ENCODE measurements at places on chromosomes 6 and 20.

GRCh38 chr6:22164236-22164635 is 132.6 kb downstream of the PRL start:
- no peak for DNase-seq

DNA sequence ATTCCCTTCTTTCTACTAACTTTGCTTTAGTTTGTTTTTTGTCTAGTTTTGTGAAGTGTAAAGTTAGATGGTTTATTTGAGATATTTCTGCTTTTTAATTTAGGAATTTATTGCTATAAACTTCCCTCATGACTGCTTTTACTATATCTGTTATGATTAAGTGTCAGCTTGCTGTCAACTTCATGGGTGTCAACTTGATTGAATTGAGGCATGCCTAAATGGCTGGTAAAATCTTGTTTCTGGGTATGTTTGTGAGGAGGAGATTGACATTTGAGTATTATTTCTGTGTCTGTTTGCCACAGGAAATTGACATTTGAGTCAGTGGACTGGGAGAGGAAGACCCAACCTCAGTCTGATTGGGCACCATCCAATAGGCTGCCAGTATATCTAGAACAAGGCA is 1147.0 kb upstream of the EYS start:
- DNase-seq, result no peak

- no peak for DNase-seq
Measured at GRCh38 chr20:7275645-7276237, 508.3 kb downstream of the BMP2 start.

GRCh38 chr6:154039231-154039842 is at the start of gene OPRM1:
Gene OPRM1, plus strand, starts transcription at chr6:154039240. Its CDS starts 305 bp downstream, at chr6:154039545.
- DNase-seq, result no peak

DNA sequence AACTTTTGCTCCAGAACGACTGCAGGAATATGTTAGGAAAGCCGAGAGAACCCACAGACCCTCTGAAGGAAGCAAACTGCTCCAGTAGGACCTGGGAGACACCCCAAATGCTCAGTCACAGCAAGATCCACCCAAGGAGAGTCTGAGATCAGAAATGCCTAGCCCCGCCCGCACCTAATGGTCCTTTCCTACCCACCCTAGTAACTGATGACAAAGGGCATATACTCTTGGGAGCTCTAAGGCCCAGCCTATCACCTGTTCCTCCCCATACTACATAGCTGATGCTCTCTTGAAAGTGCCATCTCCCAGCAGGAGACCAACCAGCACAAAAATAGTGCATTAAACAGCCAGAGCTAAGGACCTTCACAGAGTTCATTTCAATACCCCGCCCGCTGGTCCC is 67.6 kb downstream of the CD2AP start:
- no peak for DNase-seq

DNA sequence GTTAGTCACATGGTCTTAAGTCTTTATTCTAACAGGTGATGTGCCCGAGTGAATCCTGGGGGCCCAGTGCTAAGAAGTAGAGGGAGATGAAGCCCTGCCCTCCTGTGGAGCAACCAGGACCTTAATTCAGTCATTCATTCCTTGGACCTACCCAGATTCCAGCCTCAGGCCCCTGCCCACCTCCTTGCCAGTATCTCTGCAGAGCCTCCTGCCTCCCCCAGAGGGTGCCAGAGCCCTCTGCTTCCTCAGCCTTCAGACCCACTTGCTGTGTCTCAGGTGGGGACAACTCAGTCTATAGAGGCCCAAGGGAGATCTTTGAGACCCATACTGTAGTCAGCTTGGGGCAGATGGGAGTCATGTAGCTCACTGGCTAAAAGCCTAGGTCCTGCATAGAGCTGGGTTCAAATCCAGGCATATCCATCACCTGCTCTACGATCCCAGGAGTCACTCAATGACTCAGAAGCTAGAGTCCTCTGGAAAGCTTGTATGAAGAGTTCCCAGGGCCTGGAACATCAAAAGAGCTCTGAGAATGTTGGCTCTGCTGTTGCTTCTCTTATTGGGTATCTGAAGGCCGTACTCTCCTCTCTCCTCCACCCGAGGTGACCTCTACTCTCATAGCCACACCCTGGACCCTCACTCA is 3.9 kb upstream of the SIGLEC1 start:
- no peak for DNase-seq

DNA sequence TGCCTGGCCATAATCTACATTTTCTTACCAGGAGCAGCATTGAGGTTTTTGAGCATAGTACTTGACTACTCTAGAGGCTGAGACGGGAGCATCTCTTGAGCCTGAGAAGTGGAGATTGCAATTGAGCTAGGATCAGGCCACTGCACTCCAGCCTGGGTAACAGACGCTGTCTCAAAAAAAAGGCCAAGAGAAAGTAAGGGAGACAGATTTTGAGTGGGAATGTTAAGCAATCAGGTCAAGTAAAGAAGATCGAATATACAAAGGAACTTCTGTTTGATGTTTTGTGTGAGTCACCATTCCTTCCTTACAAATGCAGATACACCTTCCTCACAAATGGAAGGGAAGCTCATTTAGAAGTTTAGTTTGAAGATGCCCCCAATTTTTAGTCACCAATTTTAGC is 4.4 kb downstream of the PNRC1 start:
- DNase-seq, result no peak

DNA sequence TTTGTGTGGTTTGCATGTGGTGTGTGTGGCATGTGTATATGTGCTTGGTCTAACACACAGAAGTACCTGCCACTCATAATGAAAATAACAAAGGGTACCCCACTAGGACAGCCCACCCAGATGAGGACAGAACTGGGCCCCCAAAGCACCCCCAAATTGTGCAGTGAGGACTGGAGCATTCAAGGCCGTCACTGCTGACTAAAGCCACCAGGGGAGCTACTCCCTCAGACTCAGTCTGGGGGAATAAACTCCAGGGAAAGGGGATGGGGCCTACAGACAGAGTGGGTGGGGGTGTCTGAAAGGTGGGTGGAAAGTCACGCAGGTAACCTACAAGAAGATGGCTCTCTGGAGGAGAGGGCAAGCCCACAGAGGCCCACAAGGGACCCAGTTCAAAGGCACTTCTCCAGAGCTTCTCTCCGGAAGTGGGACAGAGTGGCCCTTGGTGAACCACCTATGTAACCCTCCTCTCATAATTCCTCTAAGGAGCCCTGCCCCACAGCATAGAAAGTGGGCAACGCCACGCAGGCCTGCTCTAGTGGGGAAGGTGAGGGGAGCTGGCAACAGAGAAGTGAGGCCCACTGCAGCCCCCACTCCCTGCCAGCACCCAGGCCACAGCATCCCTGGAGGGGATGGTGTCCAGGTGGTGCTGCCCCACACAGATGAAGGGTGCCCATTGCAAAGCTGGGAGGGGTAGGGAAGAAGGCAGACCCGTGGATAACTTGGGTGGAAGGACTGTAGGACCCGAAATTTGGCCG is 122.8 kb upstream of the MAFB start:
- DNase-seq, result no peak

GRCh38 chr20:11182720-11183119 is 508.9 kb upstream of the JAG1 start:
- no peak for DNase-seq

DNA sequence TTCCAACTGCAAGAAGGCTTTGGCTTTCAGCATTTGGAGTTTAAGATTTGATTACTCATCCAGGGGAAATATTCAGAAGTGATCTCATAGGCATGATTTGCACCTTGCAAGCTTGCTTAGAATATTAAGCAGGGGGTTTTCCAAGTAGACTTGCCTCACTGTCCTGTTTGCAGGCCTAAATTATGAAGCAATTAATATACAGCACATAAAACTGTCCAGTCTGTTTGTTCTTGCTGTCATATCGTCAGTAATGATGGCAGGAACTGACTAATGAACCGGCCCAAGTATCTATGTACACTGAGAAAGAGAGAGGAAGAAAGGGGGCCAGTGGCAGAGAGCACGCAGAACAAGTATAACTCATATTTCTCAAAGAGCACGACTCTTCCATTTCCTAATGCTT is 212.5 kb upstream of the SUPT3H start:
- DNase-seq, result no peak

- DNase-seq, result no peak
Measured at GRCh38 chr6:158631678-158632537, 12.6 kb downstream of the DYNLT1 start.

GRCh38 chr6:156657296-156657695 is 119.9 kb upstream of the ARID1B start:
- DNase-seq, result no peak

DNA sequence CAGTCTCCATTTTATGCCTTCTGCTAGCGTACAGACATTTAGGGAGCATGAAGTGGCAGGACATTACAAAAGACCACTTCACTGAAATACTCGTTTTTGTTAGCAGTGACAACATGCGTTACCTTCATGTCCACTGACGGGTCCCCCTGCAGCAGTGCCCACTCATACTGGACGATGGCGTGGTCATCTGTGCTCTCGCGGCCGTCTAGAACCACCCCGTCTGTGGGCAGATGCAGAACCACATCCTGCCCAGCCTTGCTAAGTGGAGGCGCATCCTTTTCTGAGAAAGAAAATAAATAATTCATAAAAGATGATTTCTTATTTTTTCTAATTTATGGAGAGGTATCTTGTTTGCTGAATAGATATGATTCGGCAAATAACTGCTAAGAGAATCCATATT is 11.3 kb downstream of the LRP11 start:
- DNase-seq, result no peak

DNA sequence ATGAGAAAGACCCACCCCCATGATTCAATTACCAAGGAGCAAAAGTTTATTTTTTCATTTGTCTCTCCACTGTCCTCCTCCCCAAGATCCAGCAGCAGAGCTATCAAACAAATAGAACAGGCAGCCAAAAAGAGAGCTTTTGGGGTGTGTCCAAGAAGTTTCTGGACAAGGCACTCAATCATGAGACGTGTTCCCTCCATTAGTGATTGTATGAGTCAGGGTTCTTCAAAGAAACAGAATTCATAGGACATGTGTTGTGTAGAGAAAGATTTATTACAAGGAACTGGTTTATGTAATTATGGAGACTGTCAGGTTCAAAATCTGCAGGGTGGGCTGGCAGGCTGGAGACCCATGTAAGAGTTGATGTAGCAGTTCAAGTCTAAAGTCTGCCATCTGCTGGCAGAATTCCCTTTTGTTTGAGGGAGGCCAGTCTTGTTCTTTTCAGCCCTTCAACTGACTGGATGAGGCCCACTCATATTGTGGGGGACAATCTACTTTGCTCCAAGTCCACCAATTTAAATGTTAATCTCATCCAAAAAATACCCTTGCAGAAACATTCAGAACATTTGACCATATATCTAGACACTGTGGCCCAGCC is 248.1 kb upstream of the OPRM1 start:
- no peak for DNase-seq

GRCh38 chr6:73409395-73409794 is 14.8 kb downstream of the DDX43 start:
- DNase-seq, result no peak

DNA sequence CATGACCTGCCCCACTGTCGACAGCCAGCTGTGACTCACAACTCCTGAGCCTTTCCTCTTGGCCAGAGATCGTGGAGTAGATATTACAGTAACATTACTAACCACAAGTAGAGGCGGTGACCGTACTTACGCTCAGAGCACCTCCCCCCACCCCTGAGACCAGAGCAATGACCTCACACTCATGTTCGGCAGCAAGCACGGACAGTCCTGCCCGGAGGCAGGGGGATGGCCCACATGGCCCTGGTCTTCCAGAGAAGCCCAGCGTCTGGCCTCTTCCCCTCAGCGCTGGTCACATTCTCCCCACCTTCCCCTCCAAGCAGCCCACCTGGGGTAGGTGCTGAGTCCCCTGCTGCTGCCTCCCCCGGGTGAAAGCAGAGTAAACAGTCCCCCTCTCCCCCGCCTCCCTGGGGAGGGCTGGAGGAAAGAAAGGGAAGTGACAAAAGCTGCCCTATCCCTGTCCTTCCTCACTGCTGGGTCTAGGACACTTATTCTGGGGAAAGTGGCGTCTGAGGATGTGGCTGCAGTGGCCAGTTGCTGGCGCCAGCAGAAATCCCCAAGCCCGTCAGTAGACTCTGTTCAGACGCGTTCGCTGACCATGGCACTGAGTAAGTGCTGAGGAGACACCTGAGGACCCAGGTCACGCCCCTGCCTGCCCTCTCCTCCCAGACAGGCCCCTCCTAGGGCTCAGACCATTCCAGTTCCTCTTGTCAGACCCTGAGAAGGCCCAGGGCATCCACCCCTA is 68.5 kb downstream of the MRPL14 start:
- no peak for DNase-seq

GRCh38 chr6:114284281-114284680 is 58.5 kb downstream of the HS3ST5 start:
- no peak for DNase-seq

DNA sequence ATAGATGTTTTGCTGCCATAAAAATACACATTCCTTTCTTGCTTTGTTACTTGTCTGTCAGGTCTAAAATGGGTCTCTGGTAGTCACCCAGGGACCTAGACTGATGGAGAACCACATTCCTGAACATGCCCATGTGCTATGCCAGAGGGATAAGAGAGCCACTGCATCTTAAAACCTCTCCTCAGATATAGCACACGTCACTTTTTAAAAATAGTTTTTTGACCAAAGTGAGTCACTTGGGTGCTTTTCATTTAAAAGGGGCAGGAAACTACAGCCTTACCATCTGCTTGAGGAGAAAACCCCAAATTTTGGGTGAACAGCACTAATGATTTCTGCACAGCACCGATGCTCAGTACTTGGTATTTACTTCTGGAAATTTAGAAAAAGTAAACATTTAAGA is 197.8 kb downstream of the OGFRL1 start:
- DNase-seq, result no peak

DNA sequence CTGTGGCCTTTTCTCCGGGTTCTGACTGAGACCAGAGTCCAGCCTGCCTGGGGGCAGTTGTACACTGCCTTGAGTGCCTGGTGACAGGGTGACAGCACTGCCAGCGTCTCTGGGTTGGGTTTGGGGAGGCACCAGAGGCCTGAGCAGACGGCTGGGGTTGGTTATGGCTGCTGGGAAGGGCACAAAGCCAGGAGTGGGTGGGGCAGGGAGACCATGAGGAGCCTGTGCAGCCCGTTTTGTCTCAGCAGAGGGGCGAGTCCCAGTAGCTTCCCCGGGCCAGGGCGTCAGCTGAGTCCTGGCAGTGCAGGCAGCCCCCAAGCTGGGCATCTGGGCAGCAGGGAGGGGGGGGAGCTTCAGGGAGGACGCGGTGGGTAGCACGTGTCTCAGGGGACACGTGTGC is 15.3 kb upstream of the SULF2 start:
- DNase-seq, result no peak

- no peak for DNase-seq
Measured at GRCh38 chr20:60892095-60892813, 359.8 kb upstream of the CDH4 start.

- DNase-seq, result no peak
Measured at GRCh38 chr6:12291071-12291838, 1.1 kb downstream of the EDN1 start.

GRCh38 chr6:80959034-80959433 is 793.4 kb downstream of the TENT5A start:
- no peak for DNase-seq

GRCh38 chr6:21305893-21306332 is 287.6 kb upstream of the SOX4 start:
- DNase-seq, result no peak

GRCh38 chr20:33423141-33423834 is 20.3 kb downstream of the SNTA1 start:
- no peak for DNase-seq

All from T-helper 17 cell (primary cell).